Kasumi-1 (cell line): ENCODE measurements at places on chromosomes 12 and 14.

GRCh38 chr14:76964695-76965094 is 63.8 kb downstream of the IRF2BPL start:
- no peak for DNase-seq

- DNase-seq: peak; percentile 98
Measured at GRCh38 chr14:77593501-77593961, 22.9 kb downstream of the SPTLC2 start.

DNA sequence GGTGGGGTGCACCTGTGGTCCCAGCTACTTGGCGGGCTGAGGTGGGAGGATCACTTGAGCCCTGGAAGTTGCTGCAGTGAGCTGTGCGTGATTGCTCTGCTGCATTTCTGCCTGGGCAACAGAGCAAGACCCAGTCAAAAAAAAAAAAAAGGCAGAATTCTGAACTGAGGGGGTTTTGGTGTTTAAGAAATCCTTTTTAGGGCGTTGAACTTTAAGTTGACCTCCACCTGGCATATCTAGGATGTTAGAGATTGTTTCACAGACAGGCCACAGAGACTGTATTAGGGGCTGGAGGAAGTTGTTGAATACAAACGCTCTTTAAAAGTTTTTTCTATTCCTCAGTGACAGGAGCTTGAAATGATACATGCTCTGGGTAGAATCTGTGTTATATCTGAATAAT is 60.5 kb downstream of the FBXW8 start:
- no peak for DNase-seq

GRCh38 chr12:46711756-46712155 is 114.0 kb downstream of the SLC38A4 start:
- no peak for DNase-seq

DNA sequence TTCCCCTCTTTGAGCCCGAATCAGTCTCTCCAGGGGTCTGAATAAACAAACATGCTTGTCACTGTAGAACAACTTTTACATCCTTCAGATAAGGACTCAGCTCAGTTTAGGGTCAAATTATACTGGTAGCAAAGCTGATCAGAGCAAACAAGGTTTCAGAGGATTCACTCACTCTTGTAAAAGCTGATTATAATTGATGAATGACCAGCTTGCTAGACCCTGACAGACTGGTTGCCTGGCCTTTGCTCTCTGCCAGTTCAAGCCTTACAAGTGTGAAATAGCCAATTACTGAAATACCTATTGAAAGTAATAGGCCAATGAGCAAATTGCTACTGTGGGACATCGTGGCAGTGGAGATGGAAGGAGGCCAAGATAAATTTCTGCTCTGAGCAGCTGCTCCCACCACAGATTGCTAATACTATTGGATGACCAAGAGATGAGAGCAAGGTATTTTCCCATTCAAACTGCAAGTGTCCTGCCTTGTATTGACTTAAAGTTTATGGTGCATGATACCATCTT is 177.6 kb downstream of the PDZRN4 start:
- DNase-seq: no peak

DNA sequence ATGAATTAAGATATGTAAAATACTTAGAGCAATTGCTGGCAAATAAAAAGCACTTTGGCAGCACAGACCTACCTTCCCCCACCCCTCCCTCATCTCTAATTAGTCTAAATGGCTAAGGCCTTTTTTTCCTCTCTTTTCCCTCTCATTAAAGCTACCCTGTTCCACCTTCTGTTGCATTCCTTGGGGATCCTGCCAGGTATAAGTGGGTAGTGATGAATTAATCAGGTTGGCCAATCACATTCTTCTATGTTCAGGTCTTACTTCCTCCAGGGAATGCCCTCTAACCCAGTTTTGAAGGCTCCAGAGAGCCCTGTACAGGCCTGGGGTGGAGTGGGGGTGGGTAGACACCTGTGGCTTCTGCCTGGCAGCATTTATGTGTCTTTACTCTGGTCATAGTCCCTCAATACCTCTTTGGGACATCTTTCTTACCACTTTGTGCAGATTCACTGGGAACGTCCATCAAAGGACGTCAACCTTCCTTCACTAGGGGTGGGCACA is 28.4 kb downstream of the HSPB8 start:
- DNase-seq: no peak

- DNase-seq: no peak
Measured at GRCh38 chr14:96400495-96400894, 8.6 kb downstream of the AK7 start.

GRCh38 chr12:3935078-3935477 is 61.9 kb upstream of the PARP11 start:
- DNase-seq: no peak

DNA sequence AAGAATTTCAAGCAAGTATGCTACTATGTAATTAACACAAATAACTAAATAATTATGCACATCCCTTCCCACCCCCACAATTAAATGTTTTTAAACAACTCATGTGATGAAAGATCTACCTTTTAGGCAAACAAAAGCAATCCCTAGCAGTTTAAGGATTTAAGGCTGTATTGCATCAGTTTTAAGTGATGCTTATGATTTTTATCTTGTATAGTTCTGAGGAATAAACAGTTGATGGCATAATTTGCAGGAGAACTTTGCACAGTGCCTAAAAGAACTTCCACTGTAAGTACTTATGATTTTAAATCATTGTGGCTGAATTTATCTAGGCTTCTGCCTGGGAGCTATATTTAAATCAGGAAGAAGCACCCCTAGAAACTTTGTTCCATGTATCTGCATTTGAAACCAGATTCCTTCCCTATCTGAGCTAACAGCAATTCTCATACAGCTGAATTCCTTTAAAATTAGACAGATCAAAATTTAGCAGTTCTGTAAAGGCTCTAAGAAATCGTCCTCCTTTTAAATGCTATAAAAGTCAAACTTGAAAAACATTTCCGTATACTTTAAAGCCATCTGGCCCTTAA is 388.6 kb downstream of the BCAT1 start:
- DNase-seq: no peak

DNA sequence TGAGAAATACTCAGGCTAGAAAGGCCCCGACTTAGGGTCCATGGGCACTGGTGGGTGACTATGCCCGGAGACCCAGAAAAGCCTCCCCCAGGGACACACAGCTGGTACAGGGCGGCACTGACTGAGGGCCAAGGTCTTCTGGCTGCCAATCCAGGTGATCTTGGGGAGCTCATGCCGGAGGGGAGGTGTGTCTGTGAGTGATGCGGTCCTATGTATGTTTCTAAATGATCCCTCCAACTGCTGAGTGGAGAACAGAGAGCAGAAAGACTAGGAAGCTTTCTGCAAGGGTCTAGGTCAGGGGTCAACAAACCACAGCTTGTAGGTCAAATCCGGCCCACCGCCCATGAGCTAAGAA is 391 bp downstream of the SERPINA4 start:
- no peak for DNase-seq

- DNase-seq: peak; percentile 56
Measured at GRCh38 chr12:121806009-121806545, 2.3 kb downstream of the SETD1B start.

- DNase-seq: no peak
Measured at GRCh38 chr12:12821975-12822374, 8.8 kb downstream of the DDX47 start.

DNA sequence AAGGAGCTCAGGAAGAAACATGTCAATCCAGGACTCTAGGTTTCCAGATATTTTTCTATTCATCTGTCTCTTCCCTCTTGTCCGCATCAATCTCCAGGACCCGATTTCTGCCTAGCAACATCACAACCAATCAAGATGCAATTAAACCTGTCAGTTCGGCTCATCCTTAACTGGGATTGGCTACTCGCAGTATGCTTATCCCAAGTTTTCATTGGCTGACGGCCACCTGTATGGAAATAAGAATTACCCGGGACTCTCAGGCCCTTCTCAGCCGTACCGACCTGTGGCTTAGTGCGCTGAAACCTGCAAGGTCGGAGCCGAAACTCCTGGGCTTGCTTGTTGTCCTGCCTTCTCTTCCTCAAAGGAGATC is 20.4 kb upstream of the ATP5MC2 start:
- peak; percentile 38 for DNase-seq

DNA sequence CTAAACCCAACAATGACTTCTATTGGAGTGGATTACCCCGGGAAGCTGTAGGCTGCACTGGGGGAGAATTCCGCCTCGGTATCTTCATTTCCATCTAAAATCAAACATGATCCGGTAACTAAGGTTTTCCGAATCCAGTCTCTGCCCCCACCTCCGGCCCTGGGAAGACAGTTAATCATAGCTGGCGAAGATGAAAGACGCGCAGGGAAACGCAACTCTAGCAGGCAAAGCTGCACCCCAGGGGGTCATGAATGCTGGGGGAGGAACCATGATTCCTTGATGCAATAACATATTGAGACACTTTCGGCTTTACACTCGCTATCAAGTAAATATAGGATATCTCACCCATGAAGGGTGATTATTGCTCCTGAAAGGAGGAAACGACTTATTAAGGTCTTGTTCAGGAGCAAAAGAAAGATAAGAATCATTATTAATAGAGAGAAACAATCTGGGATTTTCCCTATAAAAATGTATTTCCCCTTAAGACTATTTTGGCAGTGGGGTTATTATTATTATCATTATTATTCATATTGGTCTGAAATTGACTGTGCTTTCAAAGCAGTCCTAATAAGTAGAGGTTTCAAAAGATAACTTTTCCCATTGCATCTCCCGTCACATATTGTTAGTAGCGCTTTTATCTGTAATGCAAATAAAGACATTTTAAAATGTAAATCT is 614.9 kb downstream of the VRK1 start:
- DNase-seq: no peak

GRCh38 chr14:22010545-22011252 is 337.1 kb upstream of the OR4E1 start:
- no peak for DNase-seq

GRCh38 chr14:96482986-96483385 is 19.2 kb upstream of the PAPOLA start:
- no peak for DNase-seq

DNA sequence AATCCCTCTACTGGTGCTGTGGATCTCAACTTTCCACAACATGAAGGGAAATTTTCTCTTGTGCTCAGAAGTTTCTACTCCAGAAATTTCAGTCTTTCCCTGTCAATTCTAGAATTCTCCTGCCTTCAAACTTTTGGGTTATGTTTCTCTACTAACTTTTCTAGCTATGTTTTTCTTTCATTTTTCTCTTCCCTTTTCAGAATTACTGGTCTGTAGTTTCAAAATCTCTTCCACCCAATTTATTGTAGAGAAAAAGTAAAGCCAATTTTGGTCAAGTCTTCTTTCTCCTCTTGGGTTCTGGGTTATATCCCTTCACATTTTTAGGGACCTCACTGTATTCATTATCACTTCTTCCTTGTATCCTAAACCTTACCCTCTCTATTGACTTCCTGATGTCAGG is 18.9 kb downstream of the CNTN1 start:
- no peak for DNase-seq

DNA sequence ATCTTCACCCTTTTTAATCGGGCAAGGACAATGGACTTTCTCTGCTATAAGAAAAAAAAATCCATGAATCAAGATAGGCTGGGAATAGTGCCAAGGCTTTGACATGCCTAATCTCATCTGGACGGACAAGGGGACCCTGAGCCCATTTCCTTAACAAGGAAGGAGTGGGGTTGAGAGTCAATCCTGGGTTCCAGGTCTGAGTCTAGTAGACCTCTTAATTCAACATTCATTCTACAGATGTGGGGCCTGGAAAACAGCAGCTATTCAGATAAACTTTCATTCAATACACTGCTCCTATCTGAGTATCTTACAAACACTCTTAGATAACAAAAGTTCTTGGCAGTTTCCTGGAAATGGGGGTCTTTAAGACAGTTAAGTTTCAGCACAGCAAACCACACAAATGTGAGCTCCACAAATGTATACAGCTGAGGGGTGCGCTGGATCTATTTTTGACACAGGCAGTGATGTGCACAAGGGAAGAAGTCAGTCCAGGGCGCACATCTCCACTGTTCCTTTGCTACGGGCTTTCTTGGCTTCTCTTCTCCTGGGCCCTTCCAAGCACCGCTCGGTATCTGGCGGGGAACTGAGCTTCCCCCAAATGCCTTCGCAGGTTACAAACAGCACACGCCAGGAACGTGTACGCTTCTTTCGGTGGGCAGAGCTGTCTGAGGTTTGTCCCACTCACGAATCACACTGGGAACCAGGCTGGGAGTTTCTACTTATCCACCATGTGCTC is 82.2 kb upstream of the GPR68 start:
- no peak for DNase-seq

GRCh38 chr12:80413462-80413861 is 30.6 kb upstream of the PTPRQ start:
- no peak for DNase-seq

GRCh38 chr14:58861586-58861985 is 223.8 kb downstream of the DACT1 start:
- DNase-seq: no peak

- no peak for DNase-seq
Measured at GRCh38 chr12:38869036-38869435, 36.4 kb downstream of the CPNE8 start.

- DNase-seq: no peak
Measured at GRCh38 chr12:6272300-6273204, 37.9 kb upstream of the PLEKHG6 start.

DNA sequence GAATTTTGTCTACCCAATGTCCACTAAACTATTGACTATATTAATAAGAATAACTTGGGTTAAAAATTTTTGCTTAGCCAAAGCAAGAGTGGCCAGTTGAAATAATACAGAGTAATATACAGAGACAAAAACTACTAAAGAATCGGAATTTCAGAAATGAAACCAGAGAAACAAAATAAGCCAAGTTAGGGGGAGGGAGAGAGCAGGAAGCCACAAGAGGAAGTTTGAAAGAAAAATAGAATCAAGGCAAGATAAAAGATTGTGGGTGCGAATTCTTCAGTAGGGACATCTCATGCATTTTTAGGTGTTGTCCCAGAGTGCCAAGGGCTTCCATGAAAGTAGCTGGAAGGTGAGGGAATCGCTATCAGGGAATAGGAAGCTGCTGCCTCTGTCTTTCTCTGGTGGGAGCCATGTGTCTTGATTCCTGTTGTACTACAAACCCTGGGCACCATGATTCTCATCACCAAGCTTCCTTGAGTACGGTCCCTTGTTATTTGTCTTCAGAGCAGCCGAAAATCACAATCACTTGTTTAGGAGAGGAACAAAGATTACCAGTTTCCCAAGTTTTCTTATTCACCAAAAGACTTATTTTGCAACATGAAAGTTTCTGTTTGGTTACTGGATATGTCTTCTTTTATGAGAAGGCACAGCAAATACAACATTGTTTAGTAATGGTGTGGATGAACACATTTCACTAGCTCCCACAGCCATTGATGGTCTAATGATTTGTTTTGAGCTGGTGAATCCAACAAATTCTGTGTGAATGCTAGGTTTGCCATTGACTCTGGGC is 16.7 kb downstream of the NEUROD4 start:
- peak; percentile 34 for DNase-seq

GRCh38 chr14:68808696-68809480 is 16.0 kb upstream of the ZFP36L1 start:
- no peak for DNase-seq
